ENCODE measurements at places on chromosomes 2 and 18.
A peak's percentile ranks its signal among the peaks of the same experiment; 100 is the strongest.

GRCh38 chr2:133489146-133489545 lies 79.1 kb downstream of the NCKAP5 start:
- no peak for DNase-seq

- DNase-seq, result no peak
Observed at GRCh38 chr18:34696671-34697070, 13.4 kb upstream of the DTNA start.

- DNase-seq, result no peak
Observed at GRCh38 chr2:112916625-112917247, 5.8 kb downstream of the IL37 start.

- DNase-seq, result no peak
Observed at GRCh38 chr2:170123593-170123992, 54.4 kb upstream of the MYO3B start.

- no peak for DNase-seq
Observed at GRCh38 chr2:109342256-109342850, 213.3 kb downstream of the SH3RF3 start.

DNA sequence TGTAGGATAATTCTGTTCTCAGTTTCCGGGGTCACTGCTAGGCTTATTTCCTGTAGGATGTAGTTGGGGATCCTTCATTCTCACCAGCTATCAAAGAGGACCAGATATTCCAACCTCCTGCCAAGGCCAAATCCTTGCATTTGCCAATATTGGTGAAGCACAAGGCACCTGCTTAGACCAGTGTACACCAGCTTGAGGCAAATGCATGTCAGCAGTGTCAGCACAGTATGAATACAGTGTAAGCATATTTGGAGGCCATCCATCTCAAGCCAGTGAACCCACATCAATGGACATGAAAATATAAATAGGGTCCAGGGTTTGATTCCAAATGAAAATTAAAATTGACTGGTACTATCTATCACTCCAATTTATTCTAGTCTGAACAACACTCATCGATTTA lies 88.0 kb upstream of the MAPRE2 start:
- DNase-seq, result no peak

DNA sequence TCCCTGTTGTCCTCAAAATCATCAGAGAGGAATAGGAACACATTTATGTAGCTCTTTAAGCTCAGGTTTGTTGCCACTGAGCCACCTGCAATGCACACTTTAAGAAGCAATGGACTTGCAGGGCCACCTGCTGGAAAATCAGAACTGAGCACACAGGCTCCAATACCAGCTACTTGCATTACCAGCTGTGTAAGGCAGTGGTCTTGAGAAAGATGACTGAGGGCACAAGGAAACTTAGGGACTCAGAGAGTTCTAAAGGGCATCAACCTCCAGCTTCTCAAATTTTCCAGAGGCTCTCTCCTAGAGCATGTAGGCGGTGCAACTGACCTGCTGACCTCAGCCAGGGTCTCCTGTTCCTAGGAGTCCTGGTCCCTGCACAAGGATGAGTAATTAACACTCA lies 2.5 kb upstream of the CNDP2 start:
- peak; percentile 53 for DNase-seq

- DNase-seq, result no peak
Observed at GRCh38 chr18:10895976-10896375, 253.4 kb downstream of the PIEZO2 start.

DNA sequence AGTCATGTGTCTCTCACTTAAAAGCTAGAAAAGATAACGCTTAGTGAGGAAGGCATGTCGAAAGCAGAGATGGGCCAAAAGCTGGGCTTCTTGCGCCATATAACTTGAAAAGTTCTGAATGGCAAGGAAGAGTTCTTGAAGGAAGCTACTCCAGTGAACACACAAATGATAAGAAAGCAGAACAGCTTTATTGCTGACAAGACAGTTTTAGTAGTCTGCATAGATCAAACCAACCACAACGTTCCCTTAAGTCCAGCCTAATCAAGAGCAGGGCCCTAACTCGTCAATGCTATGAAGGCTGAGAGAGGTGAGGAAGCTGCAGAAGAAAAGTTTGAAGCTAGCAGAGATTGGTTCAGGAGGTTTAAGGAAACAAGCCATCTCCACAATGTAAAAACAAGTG lies 55.7 kb downstream of the GALNT1 start:
- no peak for DNase-seq

DNA sequence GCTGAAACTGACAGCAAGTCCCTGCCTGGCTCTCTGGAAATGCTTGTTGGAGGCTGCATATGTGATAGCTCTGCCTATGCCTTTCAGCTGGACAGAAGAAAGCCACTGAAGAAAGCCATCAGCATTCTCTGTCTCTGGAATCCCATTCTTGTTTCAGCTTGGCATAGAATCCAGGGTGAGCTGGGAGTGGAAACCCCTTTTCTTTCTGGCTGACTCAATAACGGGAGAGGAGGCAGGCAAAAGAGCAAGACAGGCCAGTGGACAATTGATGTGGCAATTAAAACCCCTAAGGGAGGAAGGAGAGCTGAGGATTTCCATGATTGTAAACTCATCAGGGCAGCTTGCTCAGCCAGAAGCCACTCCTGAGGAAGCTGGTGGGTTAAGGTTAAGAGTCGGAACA lies 208.1 kb downstream of the CLIP4 start:
- no peak for DNase-seq

DNA sequence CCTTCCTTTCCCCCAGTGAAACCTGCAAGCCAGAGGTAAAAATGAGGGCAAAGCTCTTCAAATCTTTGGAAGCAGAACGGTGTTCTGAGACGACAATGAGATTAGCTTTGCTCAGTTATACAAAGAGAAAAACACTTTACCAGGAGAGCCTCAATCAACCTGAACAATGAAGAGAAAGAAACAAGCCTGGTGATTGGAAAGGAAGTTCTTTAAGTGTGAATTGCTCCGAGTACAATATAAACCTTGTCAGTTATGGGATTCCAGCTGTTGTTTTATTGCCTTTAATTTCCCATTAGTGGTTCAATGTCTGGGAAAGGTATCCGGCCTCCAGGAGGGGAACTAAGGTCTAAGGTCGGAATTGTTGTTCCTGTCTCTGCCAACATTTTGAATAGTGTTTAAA lies 901.6 kb downstream of the EPHA4 start:
- no peak for DNase-seq

GRCh38 chr2:48180557-48180956 lies 274.3 kb upstream of the FBXO11 start:
- DNase-seq, result no peak

GRCh38 chr2:202790676-202791075 lies 80.9 kb downstream of the ICA1L start:
- DNase-seq, result no peak

- DNase-seq, result no peak
Observed at GRCh38 chr2:160242893-160243564, 43.0 kb upstream of the ITGB6 start.

DNA sequence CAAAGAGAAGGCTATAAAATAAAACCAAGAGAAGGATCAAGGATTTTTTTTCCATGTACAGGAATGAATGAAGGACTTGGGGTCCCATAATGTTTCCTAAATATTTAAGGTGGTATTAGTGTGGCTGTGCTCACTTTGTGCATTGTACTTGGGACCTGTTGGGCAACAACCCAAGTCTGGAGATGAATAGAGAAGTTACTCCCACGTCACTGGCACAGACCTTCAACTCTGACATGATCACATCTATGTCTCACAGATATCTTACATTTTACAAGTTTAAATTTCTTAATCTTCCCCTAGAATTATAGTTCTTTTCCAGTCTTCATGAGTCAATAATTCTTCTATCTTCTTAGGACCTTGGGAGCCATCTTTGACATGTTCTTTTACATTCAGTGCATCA lies 133.4 kb downstream of the PLCL1 start:
- DNase-seq, result no peak

GRCh38 chr18:3217948-3218647 lies 1.7 kb downstream of the MYOM1 start:
- no peak for DNase-seq

DNA sequence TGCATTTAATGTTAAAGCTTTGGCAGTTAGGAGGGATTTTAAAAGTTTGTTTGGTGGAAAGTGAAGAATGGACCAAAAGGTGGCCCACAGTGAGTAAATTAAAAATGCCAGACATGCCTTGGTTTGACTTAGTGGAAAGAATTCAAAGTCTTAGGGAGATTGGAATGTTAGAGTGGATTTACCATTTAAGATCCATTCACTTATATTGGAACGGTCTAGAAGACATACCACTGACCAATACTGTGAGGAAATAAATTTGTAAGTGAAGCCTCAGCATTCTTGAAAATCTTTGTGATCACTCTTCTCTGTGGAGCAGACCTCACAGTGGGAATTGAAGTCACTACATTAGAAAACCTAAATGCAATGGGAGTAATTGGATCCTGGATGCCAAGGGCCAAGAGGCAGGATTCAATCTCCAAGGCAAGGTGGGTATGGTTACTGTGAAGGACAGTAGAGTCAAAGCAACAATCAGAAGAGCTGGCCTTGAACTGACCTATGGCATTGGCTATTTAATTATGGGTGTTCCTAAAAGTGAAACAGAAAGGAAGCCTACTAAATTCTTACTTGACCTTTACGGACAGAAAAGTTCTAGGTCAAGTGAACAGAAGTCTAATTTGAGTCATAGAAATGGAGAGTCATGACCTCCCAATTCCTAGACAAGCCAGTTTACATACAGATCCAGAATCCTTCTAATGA lies 40.2 kb upstream of the VRK2 start:
- DNase-seq, result no peak

DNA sequence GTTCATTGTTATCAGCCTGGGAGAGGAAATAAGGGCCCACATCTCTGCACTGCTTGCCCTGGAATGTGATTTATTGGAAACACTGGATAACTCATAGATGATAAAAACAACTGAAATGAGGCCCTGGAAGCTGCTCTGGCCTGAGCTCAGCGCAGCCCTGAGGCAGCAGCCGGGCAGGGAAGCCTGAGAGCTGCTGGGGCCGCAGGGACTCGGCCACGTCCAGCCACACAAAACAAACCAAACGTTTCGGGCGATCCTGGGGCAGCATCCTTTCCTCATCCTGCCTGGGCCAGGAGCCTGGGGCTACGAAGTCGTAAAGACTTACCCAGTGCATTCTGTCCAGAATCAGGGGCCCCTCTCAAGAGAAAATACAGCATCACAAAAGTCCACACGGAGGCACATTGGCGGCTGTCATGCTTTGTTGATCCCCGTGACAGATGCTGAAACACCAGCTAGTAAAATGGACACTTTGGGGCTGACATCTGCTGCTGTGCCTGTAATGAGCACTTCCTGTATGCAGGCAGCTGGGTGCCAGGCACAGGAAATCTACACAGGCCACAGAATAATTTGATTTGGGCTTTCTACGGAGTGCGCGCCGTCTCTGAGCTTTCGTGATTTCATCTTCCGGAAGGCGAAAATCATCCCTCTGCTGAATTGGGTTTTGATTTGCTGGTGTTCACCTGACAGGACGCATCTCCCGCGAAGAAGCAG lies 250.6 kb downstream of the EIPR1 start:
- DNase-seq, result peak; percentile 20

GRCh38 chr2:74671479-74671878 lies 17.4 kb downstream of the SEMA4F start:
- DNase-seq, result no peak

- no peak for DNase-seq
Observed at GRCh38 chr2:239807568-239807967, 217.6 kb downstream of the NDUFA10 start.

- DNase-seq, result no peak
Observed at GRCh38 chr2:226325526-226325925, 474.1 kb downstream of the IRS1 start.

- no peak for DNase-seq
Observed at GRCh38 chr2:10471955-10472354, 23.8 kb upstream of the ODC1 start.

DNA sequence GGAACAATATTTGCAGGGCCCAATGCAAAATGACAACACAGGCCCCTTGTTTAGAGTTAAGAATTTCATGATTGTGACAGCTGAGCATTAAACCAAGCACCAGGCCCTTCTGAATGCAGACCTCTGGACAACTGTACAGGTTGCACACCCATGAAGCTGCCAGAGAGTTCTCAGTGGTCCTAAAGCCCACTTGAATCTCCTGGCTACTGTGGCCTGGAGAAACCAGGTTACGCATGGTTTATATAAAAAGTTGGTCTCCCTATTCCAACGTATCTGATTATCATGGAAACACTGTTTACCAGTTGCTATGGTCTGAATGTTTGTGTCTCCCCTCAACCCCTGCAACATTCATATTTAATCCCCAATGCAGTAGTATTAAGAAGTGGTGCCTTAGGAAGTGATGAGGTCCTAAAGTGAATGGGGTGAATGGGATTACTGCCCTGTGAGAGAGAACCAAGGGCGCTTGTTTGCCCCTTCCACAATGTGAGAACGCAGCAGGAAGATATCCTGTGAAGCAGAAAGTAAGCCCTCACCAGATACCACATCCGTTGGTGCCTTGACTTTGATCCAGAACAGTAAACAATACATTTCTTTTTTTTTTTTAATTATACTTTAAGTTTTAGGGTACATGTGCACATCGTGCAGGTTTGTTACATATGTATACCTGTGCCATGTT lies 48.0 kb upstream of the ANXA4 start:
- DNase-seq, result no peak

DNA sequence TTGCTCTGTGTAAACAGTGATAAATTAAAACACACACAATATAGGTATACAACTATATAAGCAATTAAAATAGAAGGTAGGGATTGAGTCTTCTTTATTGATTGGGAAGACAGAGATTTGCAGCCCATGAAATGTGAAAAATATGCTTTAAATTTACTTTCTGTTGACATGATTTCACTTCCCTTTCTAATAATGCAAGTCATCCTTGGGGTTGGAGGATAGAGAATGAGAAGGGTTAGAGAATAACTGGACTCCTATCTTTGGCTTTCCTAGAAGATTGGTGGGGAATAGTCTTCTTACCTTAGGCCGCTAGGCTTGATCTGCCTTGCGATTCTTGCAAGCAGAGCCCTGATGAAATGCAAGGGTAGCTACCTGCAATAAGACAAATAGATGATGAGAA lies 339.8 kb downstream of the NYAP2 start:
- DNase-seq, result no peak

- DNase-seq, result no peak
Observed at GRCh38 chr18:38427234-38427633, 861.6 kb upstream of the CELF4 start.

- DNase-seq, result no peak
Observed at GRCh38 chr18:78579854-78580577, 399.6 kb upstream of the SALL3 start.

GRCh38 chr2:25816249-25816648 lies 62.0 kb downstream of the ASXL2 start:
- no peak for DNase-seq

DNA sequence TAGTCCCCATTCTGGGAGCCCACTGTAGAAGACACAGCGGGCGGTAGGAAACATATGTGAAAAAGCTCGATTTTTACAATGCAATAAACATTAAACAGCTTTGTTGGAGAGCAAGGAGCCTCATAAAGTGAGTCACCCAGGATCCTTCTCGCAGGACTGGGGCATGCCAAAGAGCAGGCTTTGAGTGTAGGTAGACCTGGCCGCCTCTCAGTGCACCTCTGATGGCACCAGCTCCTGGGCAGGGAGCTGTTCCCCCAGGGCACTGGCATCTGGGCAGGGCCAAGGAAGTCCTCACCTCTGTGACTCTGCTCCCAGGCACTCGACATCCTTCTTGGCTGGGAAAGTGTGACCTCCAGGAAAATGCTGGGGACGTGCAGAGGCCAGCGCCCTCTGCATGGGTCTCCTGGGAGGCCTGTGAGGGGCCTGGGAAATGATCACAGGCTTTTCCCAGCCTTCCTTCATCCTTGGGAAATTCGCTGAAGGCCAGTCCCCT lies 94.2 kb downstream of the POLR1A start:
- DNase-seq, result no peak

GRCh38 chr18:12262748-12263147 lies 8.6 kb downstream of the CIDEA start:
- no peak for DNase-seq

GRCh38 chr2:197677483-197677882 lies 2.1 kb upstream of the RFTN2 start:
- no peak for DNase-seq

All from endothelial cell (in vitro differentiated cells).